Suprapubic skin (tissue), 4 donors: ENCODE measurements at places on chromosomes 4 and X.

DNA sequence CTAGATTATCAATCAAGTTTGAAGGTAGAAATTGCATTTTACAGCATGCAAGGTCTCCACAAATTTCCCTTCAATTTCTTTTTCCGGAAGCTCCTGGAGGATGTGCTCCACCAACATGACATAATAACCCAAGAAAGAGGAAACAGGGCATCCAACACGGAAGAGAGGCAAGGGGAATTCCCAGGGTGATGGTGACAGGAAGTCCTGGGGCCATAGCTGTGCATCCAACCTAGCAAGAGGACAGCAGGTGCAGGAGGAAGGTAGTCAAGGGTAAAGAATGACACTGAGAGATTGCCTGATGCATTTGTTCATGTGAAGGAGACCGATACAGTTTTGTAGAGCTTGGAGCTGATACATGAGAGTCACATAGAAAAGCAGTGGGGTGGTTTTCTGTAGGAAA, 115.7 kb upstream of the LSM6 start:
- no peak overlapping the region for H3K4me3 ChIP-seq
- H3K4me1 ChIP-seq, result no peaks in the 10 kb centered on the region
- H3K27me3 ChIP-seq, result no peaks in the 10 kb centered on the region
- DNase-seq, result no peak

- H3K4me3 ChIP-seq, result no peak overlapping the region
- H3K4me1 ChIP-seq, result no peaks in the 10 kb centered on the region
- no peaks in the 10 kb centered on the region for H3K36me3 ChIP-seq
- no peak overlapping the region for H3K27ac ChIP-seq
- H3K27me3 ChIP-seq, result no peaks in the 10 kb centered on the region
Observed at GRCh38 chrX:18961686-18962085, 22.2 kb downstream of the PHKA2 start.

DNA sequence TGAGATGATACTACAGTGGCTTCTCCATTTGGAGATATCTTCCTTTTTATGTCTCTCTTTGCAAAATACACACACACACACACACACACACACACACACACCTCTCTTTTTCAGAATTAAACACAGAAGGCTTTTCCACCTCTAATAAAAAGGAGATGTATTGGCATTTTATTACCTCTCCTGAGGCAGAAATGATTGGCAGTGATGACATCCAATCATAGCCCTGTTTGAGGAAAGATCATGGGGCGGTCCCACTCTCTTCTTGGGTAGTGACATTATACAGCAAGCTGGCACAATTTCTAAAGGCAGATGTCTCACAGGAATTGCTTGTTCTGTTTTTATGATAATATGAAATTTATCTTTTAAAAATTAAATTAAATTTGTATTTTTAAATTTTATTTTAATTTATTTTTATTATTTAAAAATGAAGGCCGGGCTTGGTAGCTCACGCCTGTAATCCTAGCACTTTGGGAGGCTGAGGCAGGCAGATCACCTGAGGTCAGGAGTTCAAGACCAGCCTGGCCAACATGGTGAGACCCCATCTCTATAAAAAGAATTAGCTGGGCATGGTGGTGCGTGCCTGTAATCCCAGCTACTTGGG, 15.6 kb downstream of the CHRNA9 start:
- H3K27ac ChIP-seq, result no peak overlapping the region
- H3K4me3 ChIP-seq, result no peak overlapping the region
- no peak for DNase-seq

GRCh38 chrX:102846544-102847236, 90.4 kb upstream of the RAB40AL start:
- no peaks in the 10 kb centered on the region for H3K4me1 ChIP-seq
- H3K27me3 ChIP-seq, result no peaks in the 10 kb centered on the region
- H3K27ac ChIP-seq, result no peak overlapping the region
- H3K36me3 ChIP-seq, result no peaks in the 10 kb centered on the region
- DNase-seq, result no peak

GRCh38 chr4:176882206-176882605, 89.5 kb upstream of the VEGFC start:
- no peak for DNase-seq
- H3K27ac ChIP-seq, result no peak overlapping the region
- no peaks in the 10 kb centered on the region for H3K36me3 ChIP-seq
- no peaks in the 10 kb centered on the region for H3K27me3 ChIP-seq

DNA sequence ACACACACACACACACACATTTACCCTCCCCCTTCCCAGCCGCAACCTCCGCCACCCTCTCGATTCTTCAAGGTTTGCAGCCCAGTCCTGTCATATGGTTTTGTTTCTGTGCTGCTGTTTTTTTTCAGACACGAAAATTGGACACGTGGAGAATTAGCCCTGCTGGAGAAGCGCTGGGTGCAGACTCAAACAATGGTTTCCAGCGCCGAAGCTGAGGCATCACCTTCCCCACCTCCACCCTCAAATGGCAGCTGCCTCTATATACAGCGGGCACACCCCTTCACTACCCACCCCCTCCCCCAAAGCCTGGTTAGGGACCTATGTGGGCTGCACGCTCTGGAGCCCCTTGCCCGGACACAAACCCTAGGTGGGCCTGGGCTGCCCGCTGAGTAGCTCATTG, 87.9 kb downstream of the BCOR start:
- H3K27me3 ChIP-seq, result peaks cover 14% of the 10 kb centered on the region
- H3K27ac ChIP-seq, result no peak overlapping the region
- H3K36me3 ChIP-seq, result no peaks in the 10 kb centered on the region
- no peak for DNase-seq
- H3K4me1 ChIP-seq, result peaks cover 59% of the 10 kb centered on the region

DNA sequence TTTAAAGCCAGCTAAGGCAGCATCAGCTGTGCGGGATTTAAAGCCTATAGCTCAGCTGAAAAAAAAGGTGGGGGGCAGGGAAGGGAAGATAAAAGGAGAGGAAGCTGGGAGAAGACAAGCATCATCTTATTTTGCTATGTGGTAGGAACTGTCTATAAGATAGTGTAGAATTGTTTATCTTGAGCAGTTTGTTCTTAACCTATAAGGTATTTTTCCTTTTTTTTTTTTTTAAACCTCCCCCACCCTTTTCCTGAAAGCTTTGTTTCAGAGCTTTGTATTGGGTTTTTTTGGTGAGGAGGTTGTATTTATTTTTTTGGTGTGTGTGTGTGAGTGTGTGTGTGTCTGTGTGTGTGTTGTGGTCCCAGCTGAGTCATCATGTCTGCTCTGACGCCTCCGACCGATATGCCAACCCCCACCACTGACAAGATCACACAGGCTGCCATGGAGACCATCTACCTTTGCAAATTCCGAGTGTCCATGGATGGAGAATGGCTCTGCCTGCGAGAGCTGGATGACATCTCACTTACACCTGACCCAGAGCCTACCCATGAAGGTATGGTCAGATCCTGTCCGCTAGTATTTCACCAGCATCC, 531 bp downstream of the RUFY3 start:
- H3K27me3 ChIP-seq, result no peaks in the 10 kb centered on the region
- peaks cover 45% of the 10 kb centered on the region for H3K4me1 ChIP-seq
- peaks cover 5% of the 10 kb centered on the region for H3K36me3 ChIP-seq
- no peak for DNase-seq
- H3K27ac ChIP-seq, result peak overlapping the region; percentile 74
- H3K4me3 ChIP-seq, result peak overlapping the region; percentile 41

GRCh38 chr4:9847968-9848748, 66.7 kb downstream of the DRD5 start:
- no peaks in the 10 kb centered on the region for H3K36me3 ChIP-seq
- DNase-seq, result no peak
- H3K4me3 ChIP-seq, result no peak overlapping the region
- H3K27me3 ChIP-seq, result no peaks in the 10 kb centered on the region

DNA sequence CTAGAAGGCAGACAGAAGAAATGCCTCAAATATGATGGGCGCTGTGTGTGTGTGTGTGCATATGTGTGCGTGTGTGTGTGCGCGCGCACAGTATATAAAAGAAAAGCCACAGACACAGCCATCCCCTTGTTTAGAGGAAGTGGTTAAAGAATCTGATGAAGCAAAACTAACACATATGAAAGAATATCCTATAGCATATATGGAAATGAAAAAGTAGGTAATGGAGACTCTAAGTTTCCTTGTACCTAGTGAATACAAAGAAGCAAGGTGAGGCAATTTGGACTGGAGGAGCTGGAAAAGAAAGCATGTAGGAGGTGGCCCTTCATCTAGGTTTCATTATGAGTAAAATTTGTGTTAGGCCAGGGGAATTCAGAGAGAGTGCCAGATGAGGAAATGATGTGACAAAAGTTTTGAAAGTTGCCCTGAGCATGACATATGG, 58.6 kb upstream of the MCF2 start:
- no peak overlapping the region for H3K27ac ChIP-seq
- no peaks in the 10 kb centered on the region for H3K4me1 ChIP-seq
- no peak overlapping the region for H3K4me3 ChIP-seq
- no peaks in the 10 kb centered on the region for H3K27me3 ChIP-seq
- H3K36me3 ChIP-seq, result no peaks in the 10 kb centered on the region
- DNase-seq, result no peak

GRCh38 chr4:148716431-148717052, 274.3 kb upstream of the NR3C2 start:
- no peak overlapping the region for H3K4me3 ChIP-seq
- H3K27me3 ChIP-seq, result no peaks in the 10 kb centered on the region
- no peaks in the 10 kb centered on the region for H3K36me3 ChIP-seq
- no peak for DNase-seq

- peak; percentile 85 for DNase-seq
- H3K27me3 ChIP-seq, result no peaks in the 10 kb centered on the region
- H3K4me3 ChIP-seq, result peak within 1 kb of the TSS; percentile 75
- H3K27ac ChIP-seq, result peak within 1 kb of the TSS; percentile 94
Observed at GRCh38 chr4:48016141-48017107, at the start of the genes CNGA1 and NIPAL1. TSS of gene CNGA1 (minus strand) at chr4:48016681. CDS start at chr4:47952689, 63,992 bp downstream. TSS of gene NIPAL1 (plus strand) at chr4:48016772. CDS start at chr4:48016840, 68 bp downstream.

DNA sequence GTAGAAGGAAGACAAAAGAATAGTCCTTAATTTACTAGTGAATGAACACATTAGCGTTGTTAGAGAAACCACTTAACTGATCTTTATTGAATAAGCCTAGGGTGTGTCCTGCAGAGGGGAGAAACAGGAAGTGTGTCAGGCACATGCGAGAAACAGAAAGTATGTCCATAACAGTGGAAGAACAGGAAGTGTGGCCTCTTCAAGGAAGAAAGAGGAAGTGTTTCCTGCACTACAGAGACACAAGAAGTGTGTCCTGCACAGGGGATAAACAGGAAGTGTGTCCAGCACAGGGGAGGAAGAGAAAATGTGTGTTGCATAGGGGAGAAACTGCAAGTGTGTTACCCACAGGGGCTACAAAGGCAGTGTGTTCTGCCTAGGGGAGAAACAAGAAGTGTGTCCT, 539.6 kb upstream of the PRKX start:
- H3K36me3 ChIP-seq, result no peaks in the 10 kb centered on the region
- DNase-seq, result no peak

- H3K36me3 ChIP-seq, result no peaks in the 10 kb centered on the region
- no peak overlapping the region for H3K4me3 ChIP-seq
- DNase-seq, result no peak
- no peaks in the 10 kb centered on the region for H3K27me3 ChIP-seq
Observed at GRCh38 chrX:22314211-22314610, 41.5 kb downstream of the CBLL2 start.

DNA sequence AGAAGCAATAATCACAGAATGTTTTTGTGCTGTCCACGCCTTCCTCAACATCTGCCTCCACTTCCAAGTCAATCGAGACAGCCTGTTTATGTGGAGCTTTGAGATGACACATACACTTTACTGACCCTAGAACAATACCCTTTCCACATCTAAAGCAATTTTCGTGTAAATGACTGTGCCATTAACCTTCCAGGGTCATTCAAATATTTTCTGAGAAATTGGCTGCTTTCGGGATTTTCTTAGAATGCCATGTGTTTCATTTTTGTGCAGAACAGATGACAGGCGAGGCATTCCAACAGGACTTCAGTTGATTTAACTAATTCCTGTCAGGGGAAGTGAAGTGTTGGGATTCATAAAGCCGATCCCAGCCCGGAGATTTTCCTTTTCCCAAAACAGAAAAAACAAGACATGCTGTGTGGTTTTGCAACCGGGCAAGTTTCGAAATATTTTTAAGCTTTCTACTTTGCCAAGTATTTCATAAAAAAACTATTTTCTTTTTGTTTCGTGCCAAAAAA, 73.9 kb downstream of the SORBS2 start:
- H3K4me1 ChIP-seq, result peaks cover 19% of the 10 kb centered on the region
- H3K36me3 ChIP-seq, result no peaks in the 10 kb centered on the region
- H3K27ac ChIP-seq, result peak overlapping the region; percentile 66
- no peaks in the 10 kb centered on the region for H3K27me3 ChIP-seq
- DNase-seq, result no peak
- H3K4me3 ChIP-seq, result no peak overlapping the region
